NCI-H187 (cell line): ENCODE measurements at places on chromosomes 2 and 18.
A peak's percentile ranks its signal among the peaks of the same experiment; 100 is the strongest.

- DNase-seq, result no peak
These were observed 97.0 kb downstream of the NEB start for GRCh38 chr2:151637271-151637781.

- DNase-seq, result no peak
These were observed 66.8 kb downstream of the BMPR2 start for GRCh38 chr2:202442882-202443281.

- DNase-seq, result no peak
These were observed 239.6 kb downstream of the MREG start for GRCh38 chr2:215773728-215774127.

- DNase-seq, result no peak
These were observed 14.8 kb upstream of the COLEC12 start for GRCh38 chr18:515156-515815.

DNA sequence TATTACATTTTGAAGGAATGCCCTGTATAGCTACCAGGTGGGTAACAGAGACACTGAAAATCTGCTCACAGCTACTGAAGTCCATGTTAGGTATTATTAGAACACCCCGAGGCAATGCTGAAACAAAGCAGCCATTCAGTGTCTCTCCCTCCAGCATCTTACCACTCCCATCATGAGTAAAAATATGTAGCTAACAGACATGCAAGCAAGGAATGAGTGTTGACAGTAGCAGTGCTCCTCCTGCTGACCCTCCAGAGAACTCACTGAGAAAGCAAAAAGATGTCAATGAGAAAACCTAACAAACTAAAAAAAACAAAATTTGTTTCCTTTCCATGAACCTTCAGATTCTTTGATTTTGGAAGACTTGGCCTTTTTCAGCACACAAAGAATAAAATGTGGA lies 393.9 kb downstream of the LRRTM1 start:
- DNase-seq, result no peak

GRCh38 chr2:4618141-4618540 lies 914.8 kb downstream of the DCDC2C start:
- DNase-seq, result peak; percentile 21

DNA sequence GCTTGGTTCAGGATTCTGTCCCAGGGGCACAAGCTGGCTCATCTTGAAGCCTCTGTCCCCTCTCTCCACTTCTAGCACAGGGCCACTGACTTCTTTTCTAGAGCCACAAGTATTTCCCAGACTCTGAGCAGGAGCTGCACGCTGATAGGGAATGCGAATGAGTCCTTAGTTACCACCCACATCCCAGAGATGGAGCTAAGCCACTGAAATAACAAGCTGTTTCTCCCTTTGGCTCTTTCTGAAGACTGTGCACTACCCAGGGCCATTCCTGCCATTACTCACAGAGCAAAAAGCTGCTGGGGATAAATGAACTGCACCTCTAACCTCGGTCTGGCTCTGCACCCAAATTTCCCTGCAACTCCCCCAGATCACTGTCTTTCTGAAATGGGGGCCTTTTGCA lies 70.6 kb downstream of the TSN start:
- no peak for DNase-seq

GRCh38 chr2:229348128-229348527 lies 77.0 kb upstream of the PID1 start:
- DNase-seq, result no peak

- no peak for DNase-seq
These were observed 287.4 kb upstream of the HDAC4 start for GRCh38 chr2:239688122-239688681.

- no peak for DNase-seq
These were observed 121.6 kb downstream of the FAM210A start for GRCh38 chr18:13604786-13605185.

- DNase-seq, result no peak
These were observed 43.5 kb downstream of the SMCHD1 start for GRCh38 chr18:2699001-2699400.

- no peak for DNase-seq
These were observed 16.9 kb downstream of the ZAP70 start for GRCh38 chr2:97730245-97730644.

DNA sequence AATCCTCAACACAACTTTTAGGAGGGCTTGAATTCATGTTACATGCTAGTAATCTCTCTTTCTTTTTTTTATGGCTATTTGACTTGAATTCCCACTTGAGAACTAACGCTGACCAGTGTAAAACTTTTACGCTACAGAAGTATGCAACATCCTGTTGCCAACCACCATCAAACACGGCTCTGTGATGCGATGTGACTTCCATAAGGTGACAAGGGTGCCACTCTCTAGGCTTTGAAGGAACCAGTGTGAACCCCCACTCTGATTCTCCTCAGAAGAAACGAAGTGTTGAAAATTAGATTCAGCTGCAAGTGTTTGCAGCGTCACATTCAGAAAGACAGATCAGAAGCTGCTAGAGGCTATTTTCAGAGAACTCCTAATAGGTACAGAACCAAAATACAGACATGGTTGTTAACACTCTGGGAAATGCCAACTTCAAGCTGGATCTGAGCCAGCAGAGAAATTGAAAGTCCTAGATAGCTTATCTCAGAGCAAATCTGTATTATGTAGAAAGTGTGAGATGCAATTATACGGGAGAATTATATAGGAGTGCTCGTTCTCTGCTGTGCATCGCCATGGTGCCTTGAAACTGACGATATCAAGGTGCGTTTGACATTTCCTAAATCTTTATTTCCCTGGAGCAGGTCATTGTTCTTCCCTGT lies 271.2 kb downstream of the LPIN1 start:
- DNase-seq, result no peak

- DNase-seq, result no peak
These were observed 14.5 kb downstream of the MAPRE2 start for GRCh38 chr18:35055726-35056125.

DNA sequence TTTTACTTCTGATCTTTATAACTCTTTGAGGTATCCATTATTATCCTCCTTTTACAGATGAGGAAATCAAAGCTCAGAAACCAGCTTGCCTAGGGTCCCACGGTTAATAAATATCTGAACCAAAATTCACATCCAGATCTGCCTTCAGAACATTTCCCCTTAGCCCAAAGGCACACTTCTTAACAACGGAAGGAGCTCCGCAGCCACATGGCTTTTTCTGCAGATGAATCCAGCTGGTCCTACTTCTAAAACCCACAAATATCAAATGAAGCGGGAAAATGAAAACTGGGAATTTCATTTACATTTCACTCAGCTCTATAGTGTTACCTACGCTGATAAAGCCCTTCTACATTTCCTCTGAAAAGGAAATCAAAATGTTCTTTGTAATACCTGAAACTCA lies 357.0 kb upstream of the ID2 start:
- peak; percentile 66 for DNase-seq

DNA sequence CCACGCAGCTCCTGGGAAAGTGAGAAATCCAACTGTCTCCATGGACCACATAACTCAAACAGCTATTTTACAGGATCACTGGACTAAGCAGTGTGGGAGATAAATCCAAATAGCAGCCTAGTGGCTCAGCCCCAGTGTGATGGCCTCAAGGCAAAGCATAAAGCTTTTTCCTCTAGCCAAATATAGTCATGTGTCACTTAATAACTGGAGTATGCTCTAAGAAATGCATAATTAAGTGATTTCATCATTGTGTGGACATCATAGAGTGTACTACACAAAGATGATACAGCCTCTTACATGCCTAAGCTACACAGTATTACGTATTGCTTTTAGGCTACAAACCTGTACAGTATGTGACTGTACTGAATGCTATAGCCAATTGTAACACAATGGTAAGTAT lies 31.8 kb upstream of the ST8SIA3 start:
- DNase-seq, result no peak

- no peak for DNase-seq
These were observed 51.3 kb upstream of the SP3 start for GRCh38 chr2:174016447-174016846.

DNA sequence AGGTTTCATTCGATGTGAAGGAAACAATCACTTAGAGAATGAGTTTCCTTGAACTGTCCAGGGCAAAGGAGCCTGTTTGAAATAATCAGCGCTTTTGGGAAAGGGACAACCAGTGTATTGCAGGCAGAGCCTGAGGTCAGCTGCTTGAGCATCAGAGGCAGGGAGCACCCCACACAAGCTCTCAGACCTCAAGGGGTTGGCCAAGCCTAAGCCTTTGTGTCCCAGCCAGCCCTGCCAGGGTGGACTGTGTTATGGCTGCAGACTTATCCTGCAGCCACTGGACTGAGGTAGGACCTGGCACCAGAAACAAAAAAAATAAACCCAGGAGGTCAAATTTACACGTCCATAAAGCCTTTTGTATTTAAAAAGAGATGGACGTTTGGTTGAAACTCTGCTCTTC lies 228.3 kb downstream of the SEPTIN10 start:
- DNase-seq, result no peak

- DNase-seq, result no peak
These were observed 413.8 kb downstream of the FBXO15 start for GRCh38 chr18:73733806-73734314.

DNA sequence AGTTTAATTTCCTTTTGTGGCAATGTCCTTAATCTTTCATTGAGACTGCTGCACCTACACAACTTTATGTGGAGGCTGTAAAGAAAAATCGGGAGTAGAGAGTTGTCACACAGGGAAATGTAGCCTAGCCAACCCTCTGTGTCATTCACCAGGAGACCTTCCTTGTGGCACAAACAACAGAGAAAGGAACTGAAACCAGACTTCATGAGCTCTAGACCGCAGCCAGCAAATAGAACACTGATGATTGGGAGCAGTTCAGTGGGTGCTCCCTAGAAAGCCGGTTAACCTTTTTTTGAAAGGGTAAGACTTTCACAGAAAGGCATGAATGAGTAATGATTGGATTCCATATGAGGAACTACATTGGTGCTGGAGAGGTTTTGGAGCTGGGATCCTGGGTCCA lies 1752.4 kb upstream of the CELF4 start:
- no peak for DNase-seq

DNA sequence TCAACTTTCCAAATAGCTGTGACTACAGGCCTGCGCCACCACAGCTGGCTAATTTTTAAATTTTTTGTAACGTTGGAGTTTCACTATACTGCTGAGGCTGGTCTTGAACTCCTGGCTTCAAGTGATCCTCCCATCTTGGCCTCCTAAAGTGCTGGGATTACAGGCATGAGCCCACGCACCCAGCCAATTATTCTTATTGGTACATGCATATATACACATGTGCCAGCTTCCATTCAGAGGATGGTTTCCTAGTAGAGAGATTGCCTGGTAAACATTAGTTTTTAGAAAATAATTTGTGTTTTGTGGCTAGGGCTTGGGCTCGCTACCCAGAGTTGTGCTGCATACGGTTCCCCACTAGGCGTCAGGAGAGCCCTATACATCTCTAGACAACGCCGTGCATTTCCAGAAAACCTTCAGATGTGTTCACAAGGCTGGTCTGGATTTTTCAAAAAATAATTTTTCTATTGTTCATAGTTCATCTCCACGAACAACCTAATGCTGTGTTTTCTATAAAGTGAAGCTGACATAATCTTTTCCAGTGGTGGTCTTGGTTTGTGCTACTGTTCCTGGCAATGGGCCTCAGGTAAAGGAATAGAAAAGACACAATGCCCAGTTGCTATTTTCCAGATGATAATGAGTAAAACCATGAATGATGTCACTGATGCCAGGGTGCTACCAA lies 14.6 kb upstream of the AFG3L2 start:
- no peak for DNase-seq

DNA sequence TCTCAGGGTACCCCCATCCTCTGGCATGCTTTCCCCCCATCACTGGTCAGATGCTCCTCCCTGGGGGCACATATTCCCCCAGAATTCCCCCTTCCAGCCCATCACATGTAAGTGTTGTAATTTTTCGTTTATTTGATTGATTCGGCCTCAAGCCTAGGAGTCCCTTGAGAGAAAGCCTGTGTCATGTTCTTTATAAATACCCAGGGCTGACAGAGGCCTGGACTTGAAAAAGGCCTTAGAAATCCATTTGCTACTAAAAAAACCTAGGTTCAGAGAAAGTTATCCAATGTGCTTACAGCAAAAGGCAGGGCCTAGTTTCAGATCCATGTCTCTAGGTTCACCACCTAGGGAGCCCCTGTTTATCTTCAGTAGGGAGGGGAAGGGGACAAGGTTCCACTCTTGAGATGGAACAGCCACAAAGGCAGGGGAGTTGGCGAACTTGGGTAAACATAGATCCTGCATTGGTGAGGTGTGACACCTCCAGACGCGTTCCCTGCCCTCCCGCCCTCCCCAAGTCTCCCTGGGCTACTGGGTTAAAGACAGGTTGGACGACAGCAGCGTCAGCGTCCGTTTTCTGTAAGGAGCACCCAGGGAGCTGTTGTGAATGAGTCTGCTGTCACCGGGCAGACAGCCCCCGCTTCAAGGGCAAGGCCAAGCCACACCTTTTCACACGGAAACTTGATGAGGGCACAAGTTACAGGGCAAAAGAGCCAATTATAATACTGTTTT lies 147.8 kb downstream of the EN1 start:
- DNase-seq, result no peak

DNA sequence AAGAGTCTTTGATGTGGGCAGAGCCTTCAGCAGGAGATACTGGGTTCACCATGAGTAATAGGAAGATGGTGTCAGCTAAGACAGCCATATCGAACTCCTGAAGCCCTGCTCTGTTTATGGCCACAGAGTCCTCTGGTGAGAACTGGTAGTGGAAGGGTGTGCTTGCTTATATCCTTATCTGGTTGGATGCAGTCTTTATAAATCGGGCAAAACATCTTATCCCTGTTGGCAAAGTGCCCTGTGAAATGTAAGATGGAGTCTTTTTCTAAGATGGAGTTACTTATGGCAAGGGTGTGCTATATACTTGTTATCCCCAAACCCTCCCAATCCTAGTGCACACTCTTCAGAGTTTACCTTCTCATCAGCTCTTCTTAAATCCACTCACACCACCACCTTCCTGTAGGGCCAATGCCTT lies 190.8 kb upstream of the PARD3B start:
- no peak for DNase-seq

DNA sequence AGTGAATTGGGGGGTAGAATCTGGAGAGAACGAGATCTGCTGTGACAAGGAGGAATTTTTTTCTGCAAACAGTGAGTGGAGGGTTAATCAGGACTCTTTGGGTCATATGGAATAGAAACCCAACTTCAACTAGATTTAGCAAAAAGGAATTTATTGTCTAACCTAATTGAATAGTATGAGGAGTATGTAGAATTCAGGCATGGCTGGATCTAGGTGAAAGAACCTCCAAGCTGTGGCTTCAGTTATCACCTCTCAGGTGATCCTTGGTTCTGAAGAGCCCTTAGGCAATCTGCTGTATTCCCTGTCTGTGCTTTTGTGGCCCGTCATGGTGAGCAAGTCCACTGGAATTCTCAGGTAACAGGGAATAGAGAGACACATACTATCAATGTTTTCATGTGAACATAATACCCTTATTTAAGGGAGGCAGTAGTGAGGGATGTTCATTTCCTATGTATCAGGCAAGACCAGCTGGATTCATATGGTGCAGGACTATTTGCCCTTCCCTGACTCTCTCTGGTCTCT lies 164.7 kb downstream of the ALPK2 start:
- DNase-seq, result no peak

- no peak for DNase-seq
These were observed 29.8 kb downstream of the MGAT5 start for GRCh38 chr2:134283661-134284060.

- no peak for DNase-seq
These were observed 109.2 kb upstream of the FZD7 start for GRCh38 chr2:201924453-201924852.
